ENCODE measurements at places on chromosomes 5 and 9.

DNA sequence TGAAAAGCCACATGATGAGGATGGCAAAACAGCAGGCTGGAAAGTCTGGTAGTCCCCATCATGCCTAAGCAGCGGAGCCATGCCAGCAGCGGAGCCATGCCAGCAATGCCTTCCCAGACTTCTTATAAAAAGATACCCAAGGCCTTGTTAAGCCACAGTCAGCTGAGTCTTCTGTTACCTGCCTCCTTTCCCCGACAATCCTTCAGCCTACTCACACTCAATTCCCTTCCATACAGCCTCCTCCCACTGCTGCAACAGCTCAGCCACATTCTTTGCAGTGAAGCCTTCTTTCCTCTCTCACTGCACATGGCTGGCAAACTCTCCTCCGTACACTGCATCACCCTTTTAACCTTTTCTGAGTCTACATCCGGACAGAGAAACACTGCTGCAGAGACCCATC is 114.9 kb downstream of the AUH start:
- DNase-seq: no peak

DNA sequence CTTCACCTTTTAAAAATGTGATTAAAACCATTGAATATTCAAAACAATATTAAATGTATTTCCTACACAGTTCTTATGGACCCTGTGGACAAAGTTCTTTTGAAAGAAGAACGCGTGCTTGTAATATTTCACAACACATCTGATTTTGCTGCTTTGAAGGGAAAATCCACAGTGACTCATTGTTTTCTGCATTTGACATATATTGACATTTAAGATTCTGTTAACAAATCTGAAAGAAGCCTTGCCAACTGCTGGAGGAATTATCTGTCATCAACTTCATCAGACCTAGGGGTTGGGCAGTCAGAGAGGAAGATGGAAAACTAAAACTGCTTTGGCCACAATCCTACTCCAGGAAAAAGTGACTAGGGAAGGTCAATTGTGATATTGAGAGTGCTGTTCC is 56.9 kb upstream of the RASEF start:
- DNase-seq: no peak

DNA sequence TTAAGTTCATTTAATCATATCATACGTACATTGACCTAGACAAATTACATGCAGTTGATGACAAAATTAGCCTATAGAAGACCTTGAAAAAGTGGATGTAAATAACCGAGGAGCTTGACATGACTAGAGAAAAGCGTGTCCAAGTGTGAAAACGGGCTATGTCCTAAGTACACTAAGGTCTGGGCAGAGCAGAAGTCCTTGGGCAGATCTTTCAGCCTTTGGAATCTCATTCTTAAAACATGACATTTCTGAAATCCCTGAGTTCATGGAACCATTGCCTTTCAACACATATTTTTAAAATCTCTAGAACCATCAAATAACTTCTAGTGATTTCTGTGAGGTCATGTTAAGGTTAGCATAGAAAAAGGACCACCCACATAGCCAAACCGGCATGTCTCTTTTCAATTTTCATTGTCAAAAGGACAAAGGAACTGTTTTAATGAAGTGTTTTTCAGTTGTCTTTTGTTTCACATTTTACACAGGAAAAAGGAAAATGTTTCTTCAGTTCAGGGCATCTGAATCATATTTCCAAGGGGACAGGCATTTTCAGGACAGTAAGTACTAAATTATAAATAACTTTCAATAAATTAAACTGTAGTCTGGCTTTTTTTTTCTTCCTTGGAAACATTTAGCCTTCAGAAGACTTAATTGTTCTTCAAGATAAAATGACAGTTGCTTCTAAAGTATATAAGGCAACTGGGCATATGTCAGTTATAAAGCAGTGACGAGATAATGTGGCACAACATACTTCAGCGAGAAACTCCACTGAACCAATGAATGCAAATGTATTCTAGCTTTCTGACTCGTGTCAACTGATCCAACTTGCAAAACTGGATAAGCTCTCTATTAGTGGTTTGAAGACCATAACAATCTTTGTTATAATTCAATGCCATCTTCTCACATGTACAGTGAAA is 416.8 kb downstream of the NFIB start:
- DNase-seq: no peak

DNA sequence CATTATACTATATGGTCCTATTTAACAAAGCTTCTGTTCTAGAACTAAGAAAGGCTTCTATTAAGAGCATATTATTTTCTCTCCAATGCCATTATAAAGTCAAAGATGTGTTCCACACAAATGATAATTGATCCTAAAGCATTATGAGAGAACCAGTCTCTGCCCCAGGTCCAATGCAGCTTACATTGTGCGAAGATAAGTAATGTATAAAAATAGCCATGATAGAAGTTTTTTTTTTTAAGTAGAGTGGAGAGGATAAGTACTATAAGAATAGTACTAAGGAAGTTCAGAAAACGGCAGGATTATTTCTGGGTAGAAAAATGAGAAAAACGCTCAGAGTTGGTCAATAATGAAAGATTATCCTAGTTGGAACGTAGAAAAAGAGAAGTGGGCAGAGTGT is 15.6 kb downstream of the UBTD2 start:
- DNase-seq: no peak

- no peak for DNase-seq
These were observed 26.8 kb upstream of the IQGAP2 start for GRCh38 chr5:76376148-76376865.

- DNase-seq: no peak
These were observed 12.4 kb downstream of the POLK start for GRCh38 chr5:75524071-75524470.
